Activated CD8-positive, alpha-beta memory T cell treated with anti-CD3 and anti-CD28 coated beads, Interleukin-2, amount 50 U/mL, for 48 hours (primary cell): ENCODE measurements at places on chromosomes 2 and 18.

DNA sequence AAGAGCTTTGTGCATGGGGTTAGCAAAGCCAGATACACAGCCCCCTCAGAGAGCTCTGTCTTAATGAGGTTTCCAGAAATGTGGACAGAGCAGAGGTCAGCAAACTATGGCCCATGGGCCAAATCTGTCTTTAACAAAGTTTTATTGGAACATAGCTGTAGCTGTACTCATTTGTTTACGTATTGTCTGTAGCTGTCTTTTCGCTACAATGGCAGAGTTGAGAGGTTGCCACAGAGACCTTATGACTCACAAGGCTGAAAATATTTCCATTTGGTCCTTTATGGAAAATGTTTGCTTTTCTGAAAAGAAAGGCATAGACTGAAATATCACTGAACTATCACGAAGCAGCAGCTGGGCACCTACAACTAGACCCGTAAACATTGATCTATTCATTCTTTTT, 841.8 kb downstream of the SLC4A3 start:
- DNase-seq: no peak

DNA sequence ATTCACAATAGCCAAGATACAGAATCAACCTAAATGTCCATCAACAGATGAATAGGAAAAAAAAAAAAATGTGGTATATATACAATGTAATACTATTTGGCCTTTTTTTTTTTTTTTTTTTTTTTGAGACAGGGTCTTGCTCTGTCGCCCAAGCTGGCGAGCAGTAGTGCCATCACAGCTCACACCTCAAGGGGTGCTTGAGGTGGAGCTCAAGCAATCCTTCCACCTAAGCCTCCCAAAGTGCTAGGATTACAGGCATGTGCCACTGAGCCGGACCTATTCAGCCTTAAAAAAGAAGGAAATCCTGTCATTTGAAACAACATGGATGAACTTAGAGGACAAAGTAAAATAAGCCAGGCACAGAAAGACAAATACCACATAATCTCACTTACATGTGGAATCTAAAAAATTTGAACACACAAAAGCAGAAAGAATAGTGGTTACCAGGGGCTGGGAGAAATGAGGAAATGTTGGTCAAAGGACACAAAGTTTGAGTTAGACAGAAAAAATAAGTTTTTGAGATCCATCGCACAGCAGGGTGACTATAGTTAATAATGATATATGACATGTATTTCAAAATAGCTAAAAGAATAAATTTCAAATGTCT, 26.0 kb downstream of the TLK1 start:
- DNase-seq: no peak

DNA sequence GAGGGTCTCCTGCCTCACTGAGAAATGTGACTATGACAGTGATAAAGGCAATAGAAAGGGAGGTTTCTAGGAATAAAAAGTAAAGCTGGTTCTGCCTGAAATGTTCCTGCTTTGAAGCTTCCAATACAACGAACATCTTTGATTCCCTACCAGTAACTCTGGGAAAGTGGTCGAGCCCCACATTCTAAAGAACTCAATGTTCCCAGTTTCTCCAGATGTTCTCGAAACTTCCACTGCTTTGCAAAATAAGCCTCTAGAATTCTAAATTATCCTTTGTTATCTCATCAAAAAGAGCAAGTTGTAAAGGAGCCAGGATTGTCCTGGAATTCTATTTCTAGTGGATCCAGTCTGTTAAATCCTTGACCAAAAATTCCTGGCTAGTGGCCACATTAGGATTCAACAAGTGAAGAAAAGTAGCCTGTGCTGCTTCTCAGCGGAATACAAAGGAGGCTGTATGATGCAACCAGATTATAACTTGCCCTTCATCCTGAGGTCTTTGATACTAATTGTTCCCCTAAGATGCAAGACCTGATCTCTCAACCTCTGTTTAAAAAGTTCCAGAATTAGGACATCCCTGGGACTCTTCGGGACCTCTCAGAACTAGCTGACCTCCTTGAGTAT, 8.4 kb downstream of the SCN7A start:
- DNase-seq: no peak

- DNase-seq: no peak
Observed at GRCh38 chr18:63192885-63193349, 126.7 kb downstream of the BCL2 start.

- DNase-seq: no peak
Observed at GRCh38 chr2:232662486-232663260, 29.3 kb downstream of the EFHD1 start.

- no peak for DNase-seq
Observed at GRCh38 chr2:166376873-166377272, 1.1 kb upstream of the SCN9A start.

GRCh38 chr2:9463698-9464034, 10.7 kb upstream of the IAH1 start:
- DNase-seq: no peak

GRCh38 chr18:35729991-35730668, 148.6 kb downstream of the GALNT1 start:
- DNase-seq: no peak

DNA sequence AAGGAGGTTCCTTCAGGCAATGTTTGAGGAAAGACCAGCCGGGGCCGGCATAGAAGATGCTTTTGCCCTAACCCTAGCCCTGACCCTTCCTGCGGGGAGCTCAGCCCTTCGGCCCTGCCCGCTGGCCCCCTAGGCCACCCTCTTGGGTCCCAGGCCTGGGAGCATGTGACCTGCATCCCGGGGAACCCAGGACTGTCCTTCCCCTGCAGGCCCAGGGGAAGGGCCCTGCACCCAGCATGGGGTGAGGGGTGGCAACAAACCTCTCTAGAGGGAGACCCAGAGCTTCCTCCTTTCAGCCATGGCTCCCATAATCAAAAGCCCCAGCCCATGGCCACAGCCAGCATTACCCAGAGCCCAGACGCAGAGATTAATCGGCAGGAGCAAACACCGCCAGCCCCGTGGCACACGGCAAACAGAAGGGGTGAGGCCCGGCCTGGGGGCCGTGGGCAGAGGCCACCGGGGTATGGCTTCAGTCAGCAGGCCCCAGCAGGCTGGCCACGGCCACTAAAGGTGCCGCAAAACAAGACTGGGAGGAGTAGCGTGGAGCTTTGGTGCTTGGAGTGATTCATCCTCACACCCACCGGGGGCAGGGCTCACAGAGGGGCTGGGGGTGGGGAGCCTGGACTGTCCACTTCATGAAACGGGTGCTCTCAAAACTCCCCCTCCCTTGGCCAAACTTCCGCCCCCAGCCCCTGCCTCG, 61.6 kb upstream of the HPCAL1 start:
- no peak for DNase-seq

DNA sequence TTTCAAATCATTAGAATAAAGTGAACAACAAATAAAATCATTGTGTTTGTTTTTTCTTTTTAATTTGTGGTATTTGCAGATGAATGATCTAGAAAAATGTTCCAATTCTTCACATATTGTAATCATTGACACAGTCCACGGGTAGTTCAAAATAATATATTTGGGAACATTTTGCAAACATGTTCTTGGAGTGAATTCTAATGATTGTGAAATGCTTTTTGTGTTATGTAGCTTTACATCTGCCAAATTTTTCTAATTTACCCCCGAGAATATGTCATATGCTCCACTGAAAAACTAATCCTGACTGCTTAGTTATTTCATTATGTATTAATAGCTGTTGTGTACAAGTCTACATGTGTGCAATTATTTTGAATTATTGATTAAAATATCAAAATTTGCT, 1468.4 kb upstream of the NXPH2 start:
- DNase-seq: no peak

GRCh38 chr2:98269830-98270229, 76.4 kb upstream of the CNGA3 start:
- no peak for DNase-seq

GRCh38 chr2:118250463-118250862, 162.2 kb downstream of the INSIG2 start:
- peak; percentile 15 for DNase-seq

- DNase-seq: no peak
Observed at GRCh38 chr2:12070153-12070552, 323.7 kb downstream of the LPIN1 start.

DNA sequence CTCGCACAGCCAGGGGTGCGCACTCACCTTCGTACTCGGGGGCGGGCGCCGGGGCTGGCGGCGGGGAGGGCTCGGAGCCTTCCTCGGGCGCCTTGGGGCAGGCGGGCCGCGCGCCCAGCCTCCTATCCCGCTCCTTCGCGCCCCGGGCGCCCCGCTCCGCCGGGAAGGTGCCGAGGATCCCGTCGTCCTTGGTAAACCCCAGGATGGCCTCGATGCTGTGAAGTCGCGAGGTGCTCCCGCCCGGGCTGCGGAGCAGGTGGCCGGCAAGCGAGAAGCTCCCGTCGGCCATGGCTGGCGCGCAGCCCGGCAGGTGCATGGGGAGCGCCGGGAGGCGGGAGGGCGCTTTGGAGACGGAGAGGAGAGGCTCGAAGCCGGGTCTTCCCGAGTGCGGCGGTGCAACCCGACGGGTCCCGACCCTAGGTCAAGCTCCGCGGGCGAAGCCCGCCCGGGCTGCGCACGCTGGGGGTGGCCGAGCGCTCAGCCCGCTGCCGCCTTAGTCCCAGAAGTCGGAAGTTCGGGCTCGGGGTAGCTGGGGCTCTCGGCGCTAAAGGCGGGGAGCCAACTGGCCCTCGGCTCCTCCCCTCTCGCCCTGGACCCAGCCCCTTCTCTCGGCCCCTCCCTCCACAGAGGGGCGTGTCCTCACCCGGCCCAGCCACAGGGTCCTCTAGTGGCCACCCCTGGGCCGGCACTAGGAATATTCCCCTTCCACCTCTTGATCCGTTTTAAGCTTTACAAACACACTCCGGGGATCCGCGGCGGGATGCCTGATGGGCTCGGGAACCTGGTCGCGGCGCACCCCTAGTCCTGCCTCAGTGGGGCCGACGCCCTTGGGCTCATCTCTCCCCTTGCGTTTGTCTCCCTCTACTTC, at the start of gene RAX:
Gene RAX, minus strand, starts transcription at position 564 of the 868 bp plus-strand sequence. Its CDS starts 248 bp downstream, at position 316.
- peak; percentile 64 for DNase-seq

DNA sequence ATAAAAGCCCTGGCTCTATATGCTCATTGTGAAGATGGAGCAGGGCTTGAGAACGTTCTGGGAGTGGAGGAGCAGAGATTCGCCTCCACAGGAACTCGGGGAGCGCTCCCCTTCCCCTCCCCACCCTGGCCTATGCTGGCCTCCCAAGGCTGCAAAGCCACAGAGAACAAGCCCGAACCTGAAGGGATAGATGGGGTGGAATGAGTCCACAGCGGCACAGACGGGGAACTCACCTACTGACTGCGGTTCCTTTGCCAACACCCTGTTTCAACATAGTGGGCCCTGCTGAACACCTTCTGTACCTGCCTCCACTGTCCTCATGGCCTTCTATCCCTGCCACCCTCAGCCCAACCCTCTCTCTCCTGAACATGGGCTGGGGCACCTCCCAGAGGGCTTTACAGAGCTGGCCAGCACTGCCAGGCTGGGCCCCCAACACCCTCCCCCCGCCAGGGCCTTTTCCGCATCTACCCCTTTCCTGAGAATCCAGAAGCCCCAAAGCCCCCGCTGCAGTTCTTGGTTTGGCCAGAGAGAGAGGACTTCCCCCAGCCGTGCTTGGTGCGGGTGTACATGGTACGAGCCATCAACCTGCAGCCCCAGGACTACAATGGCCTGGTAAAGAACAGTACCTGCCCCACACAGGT, 41.5 kb downstream of the LMAN2L start:
- DNase-seq: no peak

DNA sequence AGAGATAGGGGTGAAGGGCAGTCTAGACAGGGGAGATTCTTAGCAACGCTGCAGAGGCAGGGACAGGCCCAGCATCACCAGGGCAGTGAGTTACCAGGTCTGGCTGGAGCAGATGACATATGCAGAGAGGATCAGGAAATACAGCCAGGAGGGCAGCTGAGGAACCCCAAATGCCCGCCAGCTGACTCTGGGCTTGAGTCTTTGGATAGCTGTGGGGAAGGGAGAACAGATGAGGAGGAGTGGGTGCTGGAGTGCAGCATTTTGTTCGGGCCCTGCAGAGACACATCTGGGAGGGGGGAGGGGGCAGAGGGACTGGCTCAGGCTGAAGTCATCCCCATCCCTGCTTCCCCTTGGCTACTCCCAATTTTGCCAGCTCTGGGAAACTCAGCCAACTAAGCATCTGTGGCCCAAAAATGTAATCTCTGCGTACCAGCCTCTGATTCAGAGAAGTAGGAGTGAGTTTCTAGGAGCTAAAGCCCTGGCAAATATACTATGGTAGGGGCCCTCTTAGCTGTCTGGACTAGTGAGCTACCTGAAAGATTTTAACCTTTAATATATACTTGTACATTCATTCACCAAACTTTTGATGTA, 214.5 kb downstream of the ZBTB7C start:
- DNase-seq: no peak

DNA sequence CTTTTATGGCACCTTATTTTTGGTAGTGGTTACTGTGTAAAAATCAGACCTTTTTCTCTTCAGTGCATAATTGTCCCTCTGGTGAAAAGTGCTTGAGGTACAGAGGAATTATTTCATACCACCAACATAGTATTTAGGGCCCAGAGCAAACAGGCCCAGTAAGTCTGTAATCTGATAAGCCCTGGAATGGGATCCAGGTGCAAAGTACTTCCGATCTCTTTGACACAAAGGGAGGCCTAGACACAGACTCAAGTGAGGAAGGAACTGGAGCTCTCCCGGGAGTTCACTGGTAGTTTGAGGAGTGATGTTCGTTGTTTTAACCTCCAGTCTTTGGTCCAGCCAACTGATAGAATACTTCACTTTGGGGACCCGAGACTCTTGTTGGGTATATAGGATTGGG, 57.4 kb downstream of the RAB31 start:
- no peak for DNase-seq

DNA sequence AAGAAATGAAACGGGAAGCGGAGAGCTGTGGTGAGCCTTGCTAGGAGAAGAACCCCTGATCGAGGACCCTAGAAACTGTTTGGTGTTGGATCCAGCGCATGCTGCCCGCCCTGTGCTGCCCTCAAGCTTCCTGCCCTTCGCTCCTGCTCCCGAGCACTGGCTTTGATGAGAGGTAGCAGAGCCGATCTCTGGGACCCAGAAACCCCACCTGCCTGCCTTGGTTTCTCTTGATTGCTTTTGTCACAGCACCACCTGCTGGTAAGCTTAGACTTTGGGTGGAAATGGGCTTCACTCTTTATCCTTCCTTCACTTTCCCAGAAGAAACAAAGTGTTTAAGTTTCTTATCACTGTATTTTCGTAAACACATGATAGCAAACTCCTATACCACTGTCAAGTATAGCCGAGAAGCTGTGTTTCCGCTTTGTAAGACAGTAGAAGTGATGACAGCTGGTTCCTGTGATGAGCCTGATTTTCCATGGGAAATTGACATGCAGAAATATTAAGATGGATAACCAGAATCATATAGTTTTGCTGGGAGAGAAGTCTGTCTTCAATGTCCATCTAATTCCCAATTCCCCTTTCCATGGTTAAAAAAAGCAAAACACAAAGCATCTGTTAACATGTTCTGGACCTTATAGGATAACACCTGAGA, 267.4 kb downstream of the PHLPP1 start:
- DNase-seq: peak; percentile 70

GRCh38 chr2:131044075-131044756, 49.0 kb downstream of the FAM168B start:
- DNase-seq: no peak
